CD4-positive, alpha-beta T cell treated with Interleukin-4 for 4 hours (primary cell): ENCODE measurements at places on chromosomes 3 and 15.
A peak's percentile ranks its signal among the peaks of the same experiment; 100 is the strongest.

DNA sequence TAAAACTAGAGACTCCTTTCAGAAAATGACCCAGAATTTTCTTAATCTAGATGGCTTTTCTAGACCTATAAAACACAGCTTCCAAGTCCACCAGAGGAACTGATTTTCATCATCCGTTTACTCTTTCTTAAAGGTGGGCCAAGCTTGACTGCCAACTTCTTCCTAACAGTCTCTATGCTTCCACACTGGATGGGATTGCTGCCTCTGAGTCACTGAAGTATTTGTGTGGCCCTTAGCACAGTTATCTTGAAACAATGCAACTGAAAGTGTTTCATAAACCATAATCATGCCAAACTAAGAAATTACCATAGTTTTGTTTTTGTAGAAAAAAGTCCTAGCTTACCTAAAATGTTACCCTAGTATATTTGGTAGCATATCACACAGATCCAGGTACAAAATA lies 985.7 kb downstream of the TUSC7 start:
- DNase-seq, result no peak

DNA sequence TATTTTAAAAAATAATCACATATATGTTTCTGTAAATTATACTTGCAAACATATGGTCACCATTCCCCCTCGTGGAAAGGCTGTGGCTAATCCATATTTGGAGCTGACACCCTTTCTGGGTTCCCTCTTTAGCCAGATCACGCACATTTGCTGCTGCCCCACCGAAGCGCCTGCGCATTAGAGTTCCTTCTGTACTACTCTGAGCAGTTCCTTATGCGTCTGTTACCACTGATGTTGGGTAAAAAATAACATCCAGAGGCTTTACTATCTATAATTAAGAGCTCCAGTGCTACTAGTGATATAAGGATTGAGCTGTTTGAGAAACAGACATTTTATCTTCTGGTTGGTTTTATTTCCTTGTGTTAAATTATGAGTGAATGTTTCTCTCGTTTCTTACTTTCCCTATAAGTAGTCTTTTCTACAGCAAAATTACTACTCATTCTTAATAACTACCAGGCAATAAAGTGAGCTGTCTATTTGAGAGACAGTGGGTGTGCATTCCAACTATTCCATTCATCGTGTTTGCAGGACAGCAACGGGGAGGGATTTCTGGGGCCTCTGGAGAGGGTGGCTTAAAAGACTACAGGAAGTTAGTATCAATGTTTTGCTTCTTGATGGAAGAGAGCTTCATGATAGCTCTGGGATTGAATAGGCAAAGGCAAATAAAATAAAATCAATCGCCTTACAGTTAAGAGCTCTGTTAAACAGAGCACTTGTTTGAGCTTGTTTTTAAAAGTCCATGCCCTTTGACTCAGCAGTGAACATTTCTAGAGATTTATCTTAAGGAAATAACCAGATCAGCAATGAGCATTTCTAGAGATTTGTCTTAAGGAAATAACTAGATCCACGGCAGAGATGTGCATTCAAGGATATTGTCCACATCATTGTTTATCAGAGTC lies 245.2 kb downstream of the CD47 start:
- DNase-seq, result no peak

DNA sequence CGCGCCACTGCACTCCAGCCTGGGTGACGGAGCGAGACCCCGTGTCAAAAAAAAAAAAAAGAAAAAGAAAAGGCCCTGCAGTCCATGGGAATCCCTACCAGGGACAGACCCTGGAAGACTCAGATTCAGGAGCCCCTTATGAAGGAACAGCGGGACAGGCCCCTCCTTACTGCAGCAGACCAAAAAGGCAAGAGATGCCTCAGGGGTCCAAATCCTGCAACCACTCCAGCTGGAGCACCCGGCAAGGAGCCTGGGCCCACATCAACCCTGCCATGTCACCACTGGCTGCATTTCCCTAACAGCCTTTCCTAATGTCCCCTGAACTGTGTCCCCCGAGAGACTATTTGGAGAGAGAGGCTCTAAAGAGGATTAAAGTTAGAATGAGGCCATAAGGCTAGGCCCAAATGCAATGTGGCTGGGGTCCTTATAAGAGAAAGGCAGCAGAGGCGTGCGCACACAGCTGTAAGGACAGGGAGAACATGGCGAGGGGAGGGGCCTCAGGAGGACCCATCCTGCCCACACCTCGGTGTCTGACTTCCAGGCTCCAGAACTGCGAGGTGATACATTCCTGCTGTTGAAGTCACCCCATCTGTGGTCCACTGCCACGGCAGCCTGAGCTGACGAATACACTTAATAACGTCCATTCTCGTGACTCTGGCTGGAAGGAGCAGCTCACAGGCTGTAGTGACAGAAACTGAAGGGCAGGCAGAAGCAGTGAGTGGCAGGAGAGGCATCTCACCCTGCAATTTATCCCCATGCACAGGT lies 78.1 kb downstream of the ATP10A start:
- DNase-seq, result no peak

- DNase-seq, result peak; percentile 58
These were observed 32.5 kb downstream of the RFTN1 start for GRCh38 chr3:16480861-16481545.

- no peak for DNase-seq
These were observed 97.3 kb downstream of the AKAP13 start for GRCh38 chr15:85477730-85478129.

DNA sequence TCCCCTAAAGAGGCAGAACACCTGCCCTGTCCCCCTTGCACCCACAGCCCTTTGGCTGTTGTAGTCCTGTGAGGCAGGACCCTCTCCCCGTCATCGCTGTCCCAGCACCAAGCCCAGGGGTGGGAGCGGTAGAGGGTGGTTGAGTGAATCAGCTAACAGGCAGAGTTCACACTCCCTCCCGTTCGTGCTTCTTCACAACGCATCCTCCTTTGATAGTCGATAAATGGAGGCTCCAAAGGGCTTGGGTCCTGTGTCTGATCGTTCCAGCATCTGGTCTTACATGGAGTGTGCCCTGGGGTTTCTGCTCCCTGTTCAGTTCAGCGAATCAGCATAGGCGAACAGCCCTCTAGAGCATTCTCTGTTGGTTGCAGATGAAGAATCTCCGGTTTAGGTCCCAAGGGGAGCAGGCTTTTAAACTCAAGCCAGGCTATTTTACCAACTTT lies 820 bp upstream of the HMCES start:
- no peak for DNase-seq

DNA sequence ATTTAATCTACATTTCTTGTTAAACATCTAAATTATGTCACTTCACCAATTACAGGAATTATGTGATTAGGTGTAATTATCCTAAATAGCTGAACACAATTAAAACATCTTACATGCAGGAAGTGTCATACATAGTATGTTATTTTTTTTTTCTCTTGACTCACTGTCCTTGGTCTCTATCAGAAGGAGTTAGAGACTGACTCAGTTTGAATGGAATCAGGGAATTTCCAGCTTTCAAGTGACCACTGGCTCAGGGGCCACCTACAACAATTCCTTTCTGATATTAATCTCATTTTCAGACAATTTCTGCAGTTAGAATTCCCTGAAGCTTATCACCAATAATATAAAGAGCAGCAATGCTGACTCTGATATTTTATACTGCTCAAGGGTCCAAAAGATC lies 400.7 kb downstream of the ROBO1 start:
- DNase-seq, result no peak

- no peak for DNase-seq
These were observed 257.0 kb downstream of the LSAMP start for GRCh38 chr3:116188231-116188785.

DNA sequence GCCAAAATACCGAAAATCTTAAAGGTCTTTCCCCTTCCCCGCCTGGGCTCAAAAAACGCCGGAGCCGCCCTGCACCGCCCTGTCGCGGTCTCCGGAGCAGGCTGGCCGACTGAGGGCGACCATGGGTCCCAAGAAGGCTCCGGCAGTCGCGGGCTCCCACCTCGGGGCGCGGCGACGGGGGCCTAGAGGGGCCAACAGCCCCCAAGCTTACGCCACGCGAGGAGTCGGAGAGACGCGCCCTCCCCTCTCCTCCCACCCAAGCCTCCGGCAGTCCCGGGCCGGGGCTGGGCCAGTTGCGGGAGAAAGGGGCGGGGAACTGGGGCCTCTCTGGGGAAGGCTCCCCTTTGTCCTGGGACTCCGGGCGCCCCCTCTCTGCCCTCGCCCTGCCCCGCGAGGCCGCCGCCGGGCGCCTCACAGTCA lies 69.2 kb downstream of the GOLGA8B start:
- DNase-seq, result no peak

GRCh38 chr15:40104296-40104864 lies 4.3 kb downstream of the BMF start:
- no peak for DNase-seq

GRCh38 chr3:69445498-69445897 lies 59.6 kb upstream of the FRMD4B start:
- no peak for DNase-seq

DNA sequence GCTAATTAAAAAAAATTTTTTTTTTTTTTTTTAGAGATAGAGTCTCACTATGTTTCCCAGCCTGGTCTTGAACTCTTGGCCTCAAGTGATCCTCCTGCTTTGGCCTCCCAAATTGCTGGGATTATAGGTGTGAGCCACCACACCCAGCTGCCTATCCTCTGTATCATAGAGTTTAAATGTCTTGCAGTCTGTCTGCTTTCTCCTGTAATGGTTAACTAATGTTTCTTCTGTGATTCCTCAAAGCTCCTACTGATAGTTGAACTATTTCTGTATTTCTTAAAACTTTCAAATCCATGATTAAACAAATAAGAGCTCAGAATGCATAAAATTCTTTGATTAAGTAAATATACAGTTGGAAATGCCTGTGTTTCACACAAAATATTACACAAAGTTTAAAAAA lies 115.4 kb upstream of the TPM1 start:
- DNase-seq, result no peak

- DNase-seq, result no peak
These were observed 42.3 kb downstream of the CPN2 start for GRCh38 chr3:194308601-194309449.

DNA sequence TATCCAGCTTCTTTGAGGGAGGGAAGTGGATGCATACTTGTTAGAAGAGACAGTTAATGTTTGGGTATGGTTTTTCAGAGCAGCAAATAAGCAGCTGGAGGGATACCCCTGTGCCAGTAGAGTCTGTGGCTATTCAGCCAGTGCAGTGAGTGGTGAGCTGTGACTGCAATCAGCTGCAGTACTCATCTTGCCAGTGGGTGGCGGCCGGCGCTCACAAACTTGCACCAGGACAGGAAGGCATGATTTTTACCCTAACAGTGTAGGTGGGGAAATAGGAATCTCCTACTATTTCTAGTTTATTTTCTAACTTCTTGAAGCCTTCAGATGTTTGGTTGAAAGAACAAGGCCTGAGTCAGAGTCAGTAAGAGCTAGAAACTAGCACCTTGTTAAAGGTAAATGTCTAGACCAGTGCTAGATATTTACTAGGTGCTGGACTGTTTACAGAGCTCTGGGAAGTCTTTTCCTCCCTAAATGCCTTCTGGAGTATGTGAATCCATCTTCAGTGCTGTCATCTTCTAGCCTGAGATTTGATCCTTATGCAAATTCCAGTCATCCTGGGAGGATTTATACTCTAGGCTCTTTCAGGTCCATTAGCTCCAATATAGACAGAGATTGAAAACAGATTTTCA lies 23.6 kb downstream of the TIMP4 start:
- DNase-seq, result peak; percentile 44

DNA sequence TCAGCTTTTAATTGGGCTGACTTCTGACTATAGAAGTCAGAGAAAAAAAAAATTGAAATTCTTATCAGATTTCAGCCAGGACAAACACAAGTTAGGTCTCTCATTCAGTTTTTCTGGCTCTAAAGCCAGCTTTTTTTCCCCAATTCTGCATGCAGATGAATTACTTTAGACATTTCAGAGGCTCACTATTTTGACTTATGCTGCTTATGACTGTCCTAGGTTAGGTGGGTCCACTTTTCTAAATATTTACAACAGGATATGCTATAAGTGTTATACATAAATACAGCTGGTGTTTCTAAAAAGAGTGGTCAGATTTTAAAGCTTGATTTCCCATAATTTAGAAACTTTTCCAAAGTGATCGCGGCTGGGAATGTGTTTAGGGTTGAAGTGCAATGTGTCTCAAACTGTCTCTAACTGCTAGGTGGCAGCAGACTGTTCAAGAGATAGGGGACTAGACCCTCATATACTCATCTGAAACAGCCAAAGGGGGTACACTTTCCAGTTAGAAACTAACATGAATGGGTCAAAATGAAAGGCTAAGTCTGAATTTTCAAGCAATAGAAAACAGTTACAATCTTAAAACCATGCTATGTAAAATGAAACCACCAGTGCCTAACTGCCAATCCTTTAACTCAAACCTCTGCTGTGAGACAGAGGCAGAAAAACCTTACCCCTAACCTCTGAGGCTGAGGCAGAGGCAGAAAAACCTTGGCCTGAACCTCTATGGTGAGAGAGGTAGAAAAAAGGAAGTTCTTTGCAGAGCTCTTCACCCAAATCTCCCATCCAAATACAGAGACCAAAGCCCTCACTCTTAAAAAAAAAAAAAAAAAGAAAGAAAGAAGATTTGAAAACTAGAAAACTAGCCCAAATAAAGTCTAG lies 596.0 kb downstream of the NTRK3 start:
- DNase-seq, result no peak

GRCh38 chr3:133986311-133986710 lies 43.4 kb downstream of the SLCO2A1 start:
- DNase-seq, result no peak

DNA sequence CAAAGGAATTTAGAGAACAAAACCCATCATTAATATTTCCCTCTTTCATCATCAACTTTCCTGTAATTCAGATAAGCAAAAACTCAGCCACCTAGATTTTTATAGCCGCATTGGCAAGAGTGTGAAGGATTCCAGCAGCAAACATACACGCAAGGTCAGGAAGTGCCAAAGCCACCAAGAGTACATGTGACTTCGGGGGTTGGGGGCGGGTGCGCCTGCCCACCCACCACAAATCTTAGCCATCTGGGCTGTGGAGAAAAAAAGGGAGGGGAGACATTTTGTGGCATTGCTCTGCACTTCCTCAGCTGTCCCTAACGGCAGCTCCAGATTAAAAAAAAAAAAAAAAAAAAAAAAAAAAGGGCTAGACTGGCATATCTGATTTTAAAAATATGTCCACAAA lies 148.4 kb downstream of the TNIK start:
- no peak for DNase-seq

GRCh38 chr15:36748366-36749115 lies 169.1 kb downstream of the CDIN1 start:
- no peak for DNase-seq

DNA sequence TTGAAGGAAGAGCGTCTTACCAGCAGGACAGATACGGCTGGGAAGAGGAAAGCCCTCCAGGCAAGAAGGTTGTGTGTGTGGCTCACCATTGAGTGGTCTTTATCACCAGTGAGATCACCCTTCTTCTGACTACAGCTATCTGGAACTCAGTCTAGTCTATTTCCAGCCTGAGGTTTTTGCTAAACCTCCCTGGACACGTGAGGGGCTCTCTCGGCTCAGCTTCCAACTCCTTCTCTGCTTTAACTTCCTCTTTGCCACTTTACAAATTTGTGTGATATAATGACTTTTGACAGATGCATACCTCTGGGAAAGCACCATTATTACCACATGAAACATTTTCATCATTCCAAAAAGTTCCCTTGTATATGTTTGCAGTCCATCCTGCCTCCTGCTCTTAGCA lies 15.3 kb upstream of the ROPN1 start:
- no peak for DNase-seq

- no peak for DNase-seq
These were observed 23.2 kb upstream of the ANPEP start for GRCh38 chr15:89837830-89838178.
